Stimulated activated CD4-positive, alpha-beta T cell treated with anti-CD3 and anti-CD28 coated beads, Interleukin-2, amount 100 ng/mL, for 4 hours (primary cell): ENCODE measurements at places on chromosomes 12 and 14.

DNA sequence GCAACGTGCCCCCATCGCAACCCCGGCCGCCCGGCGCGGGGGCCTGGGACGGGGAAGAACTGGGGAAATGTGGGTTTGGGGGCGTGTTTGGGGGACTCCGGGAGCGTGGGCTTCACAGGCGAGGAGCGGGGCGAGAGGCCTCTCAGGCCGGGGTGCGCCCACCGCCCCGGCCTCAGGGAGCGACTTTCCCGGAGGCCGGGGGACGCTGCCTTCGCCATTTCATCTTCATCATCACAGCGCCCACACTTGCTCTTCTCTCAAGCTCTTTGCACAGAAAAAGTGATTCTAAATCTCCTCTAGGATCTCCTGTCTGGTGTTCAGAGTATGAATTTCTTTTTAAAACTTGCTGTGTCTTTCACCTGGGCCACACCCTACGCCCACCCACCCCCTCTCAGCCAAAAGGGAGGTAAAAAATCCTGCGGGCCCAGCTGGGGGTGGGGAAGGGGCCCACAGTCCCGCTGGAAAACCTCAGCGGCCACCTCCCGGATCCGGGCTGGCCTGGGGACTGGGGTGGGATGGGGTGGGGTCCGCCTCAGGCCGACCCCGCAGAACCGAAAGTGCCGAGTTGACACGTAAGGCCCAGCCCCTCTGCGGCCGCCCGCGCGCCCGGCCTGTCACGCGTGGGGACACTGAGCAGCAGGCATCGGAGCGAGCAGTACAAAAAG, 7.4 kb downstream of the CDKN1B start:
- no peak for DNase-seq

- no peak for DNase-seq
Measured at GRCh38 chr14:69333791-69334337, 64.2 kb downstream of the ERH start.

DNA sequence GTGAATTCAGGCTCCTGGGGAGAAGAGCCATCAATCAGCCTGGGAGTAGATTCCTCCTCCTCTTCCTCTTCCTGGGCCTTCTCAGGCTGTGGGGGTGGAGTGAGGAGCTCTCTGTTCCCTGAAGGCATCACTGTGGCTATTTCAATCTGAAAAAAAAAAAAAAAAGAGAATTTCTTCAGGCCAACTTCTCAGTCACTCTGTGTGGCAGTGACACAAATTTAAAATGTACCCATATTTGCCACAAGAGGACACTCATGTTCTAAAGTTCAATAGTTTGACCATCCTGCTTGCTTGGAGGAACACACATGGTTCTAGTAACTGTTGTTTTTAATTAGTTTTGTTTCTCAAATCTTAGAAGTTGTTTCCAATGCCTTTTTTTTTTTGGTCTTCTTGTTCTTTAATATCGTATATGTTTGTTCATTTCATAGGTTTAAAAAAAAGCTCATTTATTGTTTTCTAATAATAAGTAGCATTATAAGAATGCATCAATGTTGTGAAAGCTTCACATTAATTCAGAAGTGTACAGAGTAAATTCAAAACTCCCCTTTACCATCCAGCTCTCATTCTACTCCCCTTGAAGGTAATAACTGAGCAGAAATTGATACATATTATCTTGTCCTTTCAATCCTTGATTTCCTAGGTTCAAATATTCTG, 23.3 kb upstream of the CCER1 start:
- DNase-seq, result no peak

- no peak for DNase-seq
Measured at GRCh38 chr12:98437806-98438595, 77.4 kb upstream of the TMPO start.

- DNase-seq, result no peak
Measured at GRCh38 chr14:75454963-75455546, 27.2 kb downstream of the JDP2 start.
